NCI-H2107 (cell line): ENCODE measurements at places on chromosomes 1 and 21.

GRCh38 chr1:27018316-27018715, 5.7 kb upstream of the TENT5B start:
- DNase-seq: no peak

DNA sequence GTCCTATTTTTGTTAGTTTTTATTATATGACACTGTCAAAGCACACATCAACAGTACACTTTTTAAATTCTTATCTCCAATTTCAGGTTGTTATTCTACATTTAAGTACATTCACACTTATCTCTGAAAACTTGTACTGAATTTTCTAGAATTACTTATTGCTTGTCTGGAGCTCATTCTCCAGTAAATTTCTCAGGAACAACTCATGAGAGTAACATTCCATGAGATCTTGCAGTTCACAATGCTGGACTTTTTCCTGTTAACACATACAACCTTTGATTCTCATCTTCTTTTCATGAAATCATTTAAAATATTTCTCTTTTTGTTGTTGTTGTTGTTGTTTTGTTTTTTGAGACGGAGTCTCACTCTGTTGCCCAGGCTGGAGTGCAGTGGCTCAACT, 320.9 kb upstream of the CAMK1G start:
- no peak for DNase-seq

DNA sequence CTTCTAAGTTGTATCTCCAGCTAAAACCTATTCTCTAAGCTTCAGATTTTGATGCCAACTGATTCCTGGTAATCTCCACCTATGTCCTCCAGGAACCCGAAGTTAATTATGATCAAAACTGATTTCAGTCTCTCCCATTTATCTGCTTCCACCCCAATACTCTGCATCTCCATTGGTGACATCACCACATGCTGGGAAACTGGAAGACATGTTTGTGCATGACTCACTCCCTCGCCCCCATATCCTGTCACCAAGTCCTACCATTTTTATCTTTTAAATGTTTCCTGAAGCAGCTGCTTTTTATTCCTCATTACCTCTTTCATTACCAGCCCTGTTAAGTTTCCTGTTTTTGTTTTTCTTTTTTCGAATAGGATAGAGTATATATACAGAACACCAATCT, 228.5 kb downstream of the LRRC40 start:
- no peak for DNase-seq

- DNase-seq: no peak
These were observed 3.1 kb downstream of the SLC41A1 start for GRCh38 chr1:205809942-205810345.

GRCh38 chr1:116910379-116911187, 867 bp downstream of the PTGFRN start:
- DNase-seq: peak; percentile 32

- DNase-seq: no peak
These were observed 45.5 kb downstream of the RABGAP1L start for GRCh38 chr1:174204697-174205308.
